ENCODE measurements at places on chromosomes 7 and 10.

- DNase-seq: no peak
Observed at GRCh38 chr7:31550432-31550831, 36.5 kb downstream of the ITPRID1 start.

DNA sequence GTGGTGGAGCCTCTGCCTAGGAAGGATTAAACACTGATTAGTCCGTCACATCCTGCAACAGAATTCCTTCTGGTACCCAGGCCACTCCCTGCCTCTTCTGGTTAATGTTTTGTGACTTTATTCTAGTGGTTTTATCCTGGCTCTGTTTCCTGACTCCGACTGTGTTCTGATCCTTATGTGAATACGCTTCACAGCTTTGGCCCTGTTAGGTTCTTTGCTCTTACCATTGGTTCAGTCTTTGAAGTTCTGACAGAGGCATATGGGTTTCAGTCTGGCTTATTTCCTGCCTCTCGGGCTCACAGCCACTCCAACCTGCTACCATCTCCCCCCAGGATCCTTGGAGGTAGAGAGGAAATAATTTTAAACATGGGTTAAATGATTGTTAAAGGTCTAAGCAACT lies 23.2 kb upstream of the FGL2 start:
- no peak for DNase-seq

GRCh38 chr7:12674861-12675260 lies 12.6 kb upstream of the ARL4A start:
- no peak for DNase-seq

DNA sequence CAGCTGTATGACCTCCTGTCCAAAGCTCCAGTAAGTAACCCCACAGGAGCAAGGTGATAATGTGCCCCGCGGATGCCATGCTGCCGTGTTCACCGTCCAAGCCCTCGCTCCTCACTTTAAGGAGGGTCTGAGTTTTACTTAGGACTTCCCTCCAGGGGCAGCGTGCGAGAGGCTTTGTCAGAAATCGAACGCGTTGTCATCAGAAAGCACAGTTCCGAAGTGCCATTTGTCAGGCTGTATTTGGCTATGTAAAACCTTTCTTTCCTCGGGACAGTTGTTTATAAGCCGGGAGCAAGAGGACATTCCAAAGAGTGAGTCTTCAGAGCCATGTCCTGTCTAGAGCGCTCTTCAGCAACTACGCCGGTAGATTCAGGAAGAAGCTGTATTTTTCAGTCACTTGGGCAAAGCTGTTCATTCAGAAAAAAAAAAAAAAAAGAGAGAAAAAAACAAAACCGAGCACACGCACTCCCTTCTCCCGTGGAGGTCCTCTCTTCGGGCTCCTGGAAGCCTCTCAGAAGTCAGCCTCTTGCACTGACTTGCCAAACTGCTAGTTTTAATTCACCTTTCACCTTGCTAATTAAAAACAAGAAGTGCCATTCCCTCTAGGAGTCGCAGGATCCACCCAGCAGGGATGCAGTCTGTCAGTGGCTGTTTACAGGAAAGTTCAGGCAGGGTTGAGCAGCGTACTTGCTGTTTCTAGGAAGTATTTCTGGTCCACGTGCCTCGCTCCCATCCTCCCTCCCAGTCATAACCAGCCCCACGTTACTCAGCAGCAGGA lies at the start of gene SEMA3E:
SEMA3E (minus strand) TSS at position 676 of the 778 bp plus-strand sequence.
- DNase-seq: no peak
